ENCODE measurements at places on chromosomes 11 and 22.

DNA sequence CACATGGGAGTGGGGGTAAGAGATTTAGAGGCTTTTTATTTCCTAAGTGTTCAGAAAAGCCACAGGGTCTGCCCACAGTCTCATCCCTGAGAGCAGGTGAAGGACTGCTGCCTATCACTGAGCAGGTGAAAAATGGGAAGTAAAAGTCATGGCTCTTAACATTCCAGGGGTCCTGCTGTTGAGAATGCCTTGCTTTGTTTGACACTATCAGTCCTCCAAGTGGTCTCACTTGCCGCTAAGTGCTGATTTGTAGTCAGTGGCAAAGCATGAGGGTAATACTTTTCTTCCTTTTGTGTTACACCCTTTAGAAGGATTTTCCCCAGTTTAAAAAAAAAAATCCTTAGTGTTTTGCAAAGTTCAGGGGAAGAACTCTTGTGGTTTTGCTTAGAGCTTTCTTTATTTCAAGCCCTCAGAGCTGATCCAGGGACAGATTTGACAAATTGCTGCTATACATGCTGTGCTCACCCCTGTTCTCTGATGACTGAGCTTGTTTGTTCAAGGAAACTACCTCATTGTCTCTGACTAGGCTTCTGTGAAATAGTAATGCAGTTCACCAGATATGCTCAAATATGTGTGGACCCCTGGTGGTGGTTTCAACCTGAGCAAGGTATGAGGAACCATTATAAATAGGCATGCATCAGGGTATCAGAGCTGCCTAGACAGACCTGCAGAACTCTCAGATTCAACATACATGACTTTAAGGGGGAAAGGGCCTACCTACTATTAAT, 141.0 kb downstream of the ARHGAP42 start:
- no peak for DNase-seq

DNA sequence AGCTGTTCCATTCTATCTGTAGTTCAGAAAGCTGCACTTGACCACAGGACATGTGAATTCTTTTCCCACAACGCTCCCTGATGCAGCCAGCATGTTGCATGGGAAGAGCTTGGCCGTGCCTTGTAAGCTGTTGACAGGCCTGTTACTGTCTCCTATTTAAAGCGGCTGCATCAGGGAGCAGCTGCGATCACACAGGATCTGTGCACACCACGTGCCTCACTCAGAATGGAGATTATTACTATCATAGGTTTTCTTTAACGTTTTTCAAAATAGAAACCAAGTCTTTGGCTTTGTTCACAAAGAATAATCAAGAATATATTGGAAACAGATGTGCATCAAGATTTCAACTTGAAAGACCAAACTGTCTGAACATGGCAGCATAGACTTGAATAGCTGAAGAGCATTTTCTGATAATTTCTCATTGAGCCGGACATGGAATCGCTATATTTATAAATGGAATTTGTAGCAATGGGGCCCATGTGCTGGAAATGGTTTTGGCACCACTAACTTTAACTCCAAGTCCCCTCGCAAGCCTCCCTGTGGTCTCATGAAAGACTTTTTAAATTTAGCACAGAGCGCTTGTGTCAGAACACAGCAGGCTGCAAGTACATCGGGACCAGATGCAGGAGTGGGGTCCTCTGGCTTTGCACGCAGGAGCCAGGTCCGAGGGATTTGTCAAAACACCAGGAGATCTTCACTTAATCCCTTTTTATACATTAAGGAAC, 40.8 kb upstream of the MYO18B start:
- DNase-seq, result no peak

GRCh38 chr11:48090174-48090573, 109.8 kb downstream of the PTPRJ start:
- no peak for DNase-seq

DNA sequence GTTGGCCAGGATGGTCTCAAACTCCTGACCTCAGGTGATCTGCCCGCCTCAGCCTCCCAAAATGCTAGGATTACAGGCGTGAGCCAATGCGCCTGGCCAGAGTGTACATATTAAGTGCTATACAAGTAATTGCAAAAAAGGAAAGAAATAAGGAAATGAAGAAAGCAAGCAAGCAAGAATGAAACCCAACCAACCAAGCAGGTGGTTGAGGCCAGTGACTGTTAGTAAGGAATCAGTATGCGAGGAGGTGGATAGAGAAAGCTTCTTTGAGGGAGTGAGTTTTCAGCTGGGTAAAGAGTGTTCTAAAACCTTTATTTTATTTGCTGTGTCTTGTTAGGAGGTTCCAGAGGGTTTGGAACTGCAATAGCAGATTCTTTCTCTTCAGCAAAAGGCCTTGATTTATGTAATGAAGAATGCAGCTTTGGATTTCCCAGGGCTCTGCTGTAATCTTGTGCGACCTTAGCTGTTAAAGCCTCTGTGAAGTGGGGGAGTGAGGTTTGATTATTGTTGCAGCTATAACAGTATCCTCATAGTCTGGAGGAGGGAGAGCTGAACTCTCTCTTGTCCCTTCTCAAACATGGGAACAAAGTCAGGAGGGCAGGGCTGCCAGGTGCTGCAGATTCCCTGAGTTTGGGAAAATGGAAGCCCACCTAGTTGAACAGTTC, 5.7 kb downstream of the AMPD3 start:
- no peak for DNase-seq

All from stimulated activated CD4-positive, alpha-beta T cell treated with anti-CD3 and anti-CD28 coated beads, Interleukin-1b, Interleukin-23, amount 100 ng/mL, for 24 hours (primary cell).